Nephron progenitor cell (in vitro differentiated cells): ENCODE measurements at places on chromosomes 13 and 19.
A peak's percentile ranks its signal among the peaks of the same experiment; 100 is the strongest.

- no peak for DNase-seq
Observed at GRCh38 chr13:114049026-114049425, 75.2 kb upstream of the C13orf46 start.

DNA sequence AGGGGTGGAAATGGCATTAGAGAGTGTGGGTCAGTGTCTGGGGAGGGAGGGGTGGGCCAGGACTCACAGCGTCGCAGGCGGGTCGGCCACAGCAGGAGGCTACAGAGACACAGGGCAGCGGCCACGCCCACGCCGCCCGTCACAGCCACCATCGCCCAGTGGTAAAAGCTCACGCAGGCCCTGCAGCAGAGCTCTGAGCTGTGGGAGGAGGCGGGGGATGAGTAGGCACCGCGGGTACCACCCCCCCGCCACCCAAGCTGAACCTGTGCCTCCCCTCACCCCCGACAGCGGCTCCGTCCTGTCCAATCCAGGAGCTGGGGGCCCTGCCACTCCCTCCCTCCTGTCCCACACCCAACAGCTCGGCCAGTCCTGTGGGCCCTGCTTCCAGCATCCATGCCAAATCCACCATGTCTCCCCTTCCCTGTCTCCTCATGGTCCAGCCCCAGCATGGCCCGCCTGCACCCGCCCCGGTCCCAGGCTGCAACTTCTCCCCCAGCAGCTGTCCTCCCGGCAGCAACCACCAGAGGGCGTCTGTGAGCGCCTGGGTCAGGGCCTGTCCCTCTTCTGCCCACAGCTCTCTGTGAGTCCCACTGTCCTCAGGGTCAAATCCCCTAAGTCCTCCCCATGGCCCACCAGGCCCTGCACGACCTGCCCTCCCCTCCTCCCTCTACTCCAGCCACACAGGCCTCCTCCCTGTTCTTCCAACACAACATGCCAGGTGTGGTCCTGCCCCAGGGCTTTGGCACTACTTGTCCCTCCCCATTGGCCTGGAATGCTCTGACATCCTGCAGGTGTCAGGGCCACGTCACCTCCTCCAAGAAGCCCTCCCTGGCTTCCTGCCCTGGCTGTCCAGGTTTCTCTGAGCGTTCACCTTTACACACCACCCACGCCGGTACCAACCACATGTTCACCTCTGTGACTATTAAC, 6.0 kb downstream of the TEKTIP1 start:
- peak; percentile 89 for DNase-seq

- no peak for DNase-seq
Observed at GRCh38 chr19:15644816-15645215, 4.1 kb downstream of the CYP4F3 start.

DNA sequence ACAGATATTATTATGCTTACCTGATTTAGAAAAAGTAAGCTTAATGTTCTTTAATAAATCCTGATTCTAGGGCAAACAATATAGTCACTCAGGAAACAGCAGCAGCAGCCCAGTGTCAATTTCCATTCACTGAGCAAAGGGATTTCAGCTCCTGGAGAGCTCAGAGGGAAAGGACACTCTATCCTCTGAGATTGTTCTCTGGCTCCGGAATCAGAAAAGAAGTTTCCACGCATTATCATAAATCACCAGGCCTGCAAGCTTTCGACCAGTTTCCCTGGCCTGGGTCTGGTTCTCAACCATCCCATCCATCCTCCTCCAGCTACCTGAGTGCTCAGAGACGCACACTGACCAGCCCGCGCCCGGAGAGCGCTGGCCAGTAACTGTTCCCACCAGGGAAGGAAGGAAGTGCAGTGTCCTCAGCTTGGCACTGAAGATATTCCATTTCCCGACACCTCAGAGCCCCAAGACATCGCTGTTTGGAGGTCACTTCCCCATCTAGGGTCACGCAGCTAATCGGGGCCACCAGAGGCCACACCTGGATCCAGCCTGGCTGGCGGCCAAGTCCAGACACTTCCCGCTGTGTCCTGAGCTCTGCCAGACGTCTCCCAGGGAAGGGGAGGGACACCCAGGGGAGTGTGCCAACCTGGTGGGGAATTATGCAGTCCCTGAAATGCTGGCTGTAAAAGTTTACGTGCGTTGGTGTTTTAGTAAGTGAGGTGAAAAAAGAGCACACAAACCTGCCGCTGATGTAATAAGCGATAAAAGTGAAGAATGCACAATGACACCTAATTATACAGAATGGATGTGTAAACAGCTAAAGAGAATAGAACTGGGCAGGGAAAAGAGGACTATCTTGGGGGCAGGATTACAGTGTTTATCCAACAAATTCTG, 29.1 kb downstream of the EPS15L1 start:
- DNase-seq = no peak

DNA sequence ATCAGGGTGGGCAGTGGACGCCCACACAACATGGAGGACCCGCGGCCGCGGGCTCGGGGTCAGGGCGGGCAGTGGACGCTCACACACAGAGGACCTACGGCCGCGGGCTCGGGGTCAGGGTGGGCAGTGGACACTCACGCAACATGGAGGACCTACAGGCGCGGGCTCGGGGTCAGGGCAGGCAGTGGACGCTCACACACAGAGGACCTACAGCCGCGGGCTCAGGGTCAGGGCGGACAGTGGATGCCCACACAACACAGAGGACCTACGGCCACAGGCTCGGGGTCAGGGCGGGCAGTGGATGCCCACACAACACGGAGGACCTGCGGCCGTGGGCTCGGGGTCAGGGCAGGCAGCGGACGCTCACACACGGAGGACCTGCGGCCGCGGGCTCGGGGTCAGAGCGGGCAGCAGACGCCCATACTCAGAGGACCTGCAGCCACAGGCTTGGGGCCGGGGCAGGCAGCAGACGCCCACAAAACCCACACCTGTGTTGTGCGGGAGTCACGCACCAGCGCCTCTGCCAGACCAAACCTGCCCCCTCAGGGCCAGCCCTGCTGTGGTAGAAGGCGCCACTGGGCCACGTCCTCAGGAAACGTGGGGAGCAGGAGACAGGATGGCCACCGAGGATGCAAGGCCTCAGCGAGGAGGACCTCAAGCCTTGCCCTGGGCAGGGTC, 27.6 kb upstream of the C13orf46 start:
- DNase-seq = no peak

DNA sequence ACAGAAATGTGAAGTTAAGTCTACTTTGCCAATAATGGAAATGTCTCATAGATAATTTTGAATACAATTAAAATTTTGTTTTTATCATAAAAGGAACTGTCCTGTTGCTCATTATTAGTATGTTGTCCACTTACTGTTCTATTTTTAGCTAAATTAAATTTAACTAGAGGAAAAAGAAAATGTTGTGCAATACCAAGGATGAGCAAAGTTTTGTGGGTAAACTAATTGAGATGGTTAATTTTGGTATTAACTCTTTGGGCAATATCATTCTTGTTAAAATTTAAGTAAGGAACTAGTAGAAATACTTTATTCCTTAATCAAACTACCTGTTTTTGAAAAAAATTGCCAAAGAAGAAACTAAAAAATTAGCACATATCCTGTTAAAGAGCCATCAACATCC, 43.5 kb downstream of the SOX1 start:
- no peak for DNase-seq
